ENCODE measurements at places on chromosomes 12 and 14.

DNA sequence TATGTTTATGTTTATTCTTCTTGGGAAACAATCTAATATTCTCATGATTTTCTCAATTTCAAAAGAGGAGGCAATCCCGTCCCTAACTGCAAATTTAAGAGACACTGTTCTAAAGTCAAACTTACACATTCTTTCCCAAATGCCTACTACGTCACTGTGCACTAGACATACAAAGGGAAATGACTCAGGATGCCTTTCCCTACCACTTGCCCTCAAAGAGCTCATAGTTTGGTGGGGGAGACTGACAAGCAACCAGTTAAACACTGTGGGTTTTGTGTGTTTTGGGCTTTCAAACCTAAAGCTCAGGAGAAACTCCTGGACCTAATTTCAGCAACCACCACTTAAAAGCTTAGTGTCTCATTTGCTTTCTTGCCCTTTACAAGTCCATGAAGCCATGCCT lies 58.4 kb downstream of the ATP2B1 start:
- no peak for DNase-seq

- DNase-seq, result no peak
Observed at GRCh38 chr14:61187196-61187905, 93.8 kb downstream of the TMEM30B start.

DNA sequence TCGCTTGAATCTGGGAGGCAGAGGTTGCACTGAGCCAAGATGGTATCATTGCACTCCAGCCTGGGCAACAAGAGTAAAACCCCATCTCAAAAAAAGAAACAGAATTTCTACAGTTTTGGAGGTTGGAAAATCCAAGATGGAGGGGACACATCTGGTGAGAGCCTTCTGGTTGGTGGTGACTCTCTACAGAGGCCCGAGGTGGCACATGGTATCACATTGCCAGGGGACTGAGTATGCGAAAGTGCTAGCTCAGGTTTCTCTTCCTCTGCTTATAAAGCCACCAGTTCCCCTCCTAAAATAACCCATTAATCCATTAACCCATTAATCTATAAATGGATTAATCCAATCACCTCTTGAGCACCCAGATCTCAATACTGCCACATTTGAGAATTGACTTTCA lies 70.8 kb upstream of the DACT1 start:
- DNase-seq, result no peak

GRCh38 chr14:50350975-50351374 lies 38.9 kb downstream of the DMAC2L start:
- no peak for DNase-seq

DNA sequence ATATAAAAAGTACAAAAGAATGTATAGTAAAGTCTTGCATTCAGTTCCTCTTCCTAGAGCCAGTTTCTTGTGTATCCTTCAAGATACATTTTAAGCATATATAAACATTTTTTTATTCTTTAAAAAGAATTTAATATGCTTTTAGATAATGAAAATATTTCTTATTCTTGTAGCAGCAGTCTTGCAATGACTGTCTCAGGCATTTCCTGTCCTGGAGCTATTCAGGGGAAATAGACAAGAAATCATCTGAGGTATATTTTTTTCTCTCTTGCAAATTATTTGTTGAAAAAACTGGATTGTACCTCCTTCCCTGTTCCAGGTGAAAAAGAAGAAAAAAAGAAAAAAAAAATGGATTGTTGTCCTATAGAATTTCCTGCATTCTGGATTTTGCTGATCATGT lies 17.0 kb upstream of the ERBB3 start:
- DNase-seq, result no peak

GRCh38 chr14:23727566-23728335 lies 91.6 kb downstream of the DHRS2 start:
- peak; percentile 14 for DNase-seq

DNA sequence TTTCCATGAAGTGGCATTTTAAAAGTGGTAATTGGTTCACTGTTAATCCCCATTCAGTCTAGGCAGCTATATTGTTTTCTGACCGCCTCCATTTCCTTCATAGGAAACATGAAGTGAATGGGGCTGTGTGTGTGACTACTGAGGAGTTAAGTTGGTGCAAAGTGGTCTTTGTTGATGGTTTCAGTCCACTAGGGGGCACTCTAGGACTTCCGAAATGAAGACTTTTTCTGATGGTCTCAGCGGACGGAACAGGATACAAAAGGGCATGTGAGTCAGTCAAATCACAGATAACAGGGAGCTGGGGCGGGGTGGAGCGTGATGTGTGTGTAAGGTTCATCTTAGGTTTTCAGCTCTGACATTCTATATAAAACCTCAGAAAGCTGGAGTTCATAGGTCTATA lies 240.1 kb upstream of the OR4E1 start:
- DNase-seq, result peak; percentile 60

- DNase-seq, result no peak
Observed at GRCh38 chr14:71533390-71533789, 398.8 kb upstream of the RGS6 start.

DNA sequence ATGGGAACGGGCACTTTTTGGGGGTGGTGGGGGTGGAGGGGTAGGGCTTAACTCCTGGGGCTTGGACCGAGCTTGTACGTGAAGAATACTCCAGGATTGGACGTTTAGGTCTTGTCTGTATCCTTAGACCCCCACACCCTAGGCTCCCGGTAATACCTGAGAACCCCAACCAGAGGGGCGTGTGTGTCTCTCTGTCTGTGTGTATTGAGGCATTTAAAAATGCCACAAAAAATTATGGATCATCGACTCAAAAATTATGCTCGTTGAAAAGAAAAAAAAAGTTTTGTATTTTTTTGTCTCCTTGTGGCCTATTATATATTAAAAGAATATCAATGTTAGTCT lies 459 bp downstream of the PPFIBP1 start:
- DNase-seq, result no peak

GRCh38 chr14:81980601-81981306 lies 447.1 kb upstream of the SEL1L start:
- no peak for DNase-seq

GRCh38 chr12:7093892-7094291 lies 1.6 kb upstream of the C1R start:
- no peak for DNase-seq

DNA sequence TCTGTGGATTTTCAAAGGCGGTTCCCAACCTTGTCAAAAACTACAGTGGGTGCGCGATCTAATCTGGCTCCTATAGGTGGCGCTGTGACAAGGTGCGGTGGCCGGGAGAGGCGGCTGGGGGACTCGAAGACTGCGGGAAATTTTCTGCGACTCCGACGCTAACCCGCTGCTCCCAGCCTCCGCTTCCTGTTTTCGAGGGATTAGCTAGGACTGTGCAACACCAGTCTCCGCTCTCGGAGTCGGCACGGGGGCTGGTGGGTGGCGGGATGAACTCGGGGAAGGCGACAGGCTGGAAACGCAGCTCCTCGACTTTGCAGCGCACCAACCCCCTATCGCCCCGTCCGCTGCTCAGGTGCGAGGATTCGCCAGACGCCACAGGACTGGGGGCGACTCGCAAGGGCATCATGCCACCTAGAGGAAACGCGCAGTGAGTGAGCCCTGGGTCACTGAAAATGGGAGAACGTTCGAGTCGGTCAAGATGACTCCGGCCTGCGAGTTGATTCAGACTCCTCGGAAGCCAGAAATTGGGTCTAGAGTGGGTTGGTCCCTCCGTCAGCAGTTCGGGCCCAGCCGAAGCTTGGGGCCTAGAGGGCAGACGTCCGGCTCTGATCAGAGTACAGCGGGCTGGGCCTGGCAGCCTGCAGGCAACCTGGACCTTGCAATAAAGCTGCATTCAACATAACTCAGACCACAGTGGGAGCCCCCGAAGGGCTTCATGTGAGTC lies 5.5 kb upstream of the PAX9 start:
- peak; percentile 39 for DNase-seq

DNA sequence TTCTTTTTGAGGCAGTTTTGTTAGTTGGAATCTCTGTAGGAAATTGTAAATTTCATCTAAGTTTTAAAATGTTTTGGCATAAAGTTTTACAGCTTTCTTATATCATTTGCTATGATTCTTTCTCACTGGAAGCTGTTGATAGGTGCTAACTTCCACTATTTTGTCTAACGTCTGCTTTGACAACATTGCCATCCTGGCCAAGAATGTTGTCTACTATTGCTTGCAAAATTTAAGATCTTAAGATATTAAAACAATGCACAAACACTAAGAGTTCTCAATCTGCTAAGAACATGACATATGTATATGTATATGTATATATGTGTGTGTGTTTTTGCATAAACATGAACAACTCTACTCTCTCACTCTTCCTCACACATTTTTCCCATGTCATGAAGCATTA lies 64.1 kb upstream of the MDGA2 start:
- DNase-seq, result no peak

- DNase-seq, result no peak
Observed at GRCh38 chr12:119008691-119009221, 27.4 kb downstream of the SRRM4 start.

DNA sequence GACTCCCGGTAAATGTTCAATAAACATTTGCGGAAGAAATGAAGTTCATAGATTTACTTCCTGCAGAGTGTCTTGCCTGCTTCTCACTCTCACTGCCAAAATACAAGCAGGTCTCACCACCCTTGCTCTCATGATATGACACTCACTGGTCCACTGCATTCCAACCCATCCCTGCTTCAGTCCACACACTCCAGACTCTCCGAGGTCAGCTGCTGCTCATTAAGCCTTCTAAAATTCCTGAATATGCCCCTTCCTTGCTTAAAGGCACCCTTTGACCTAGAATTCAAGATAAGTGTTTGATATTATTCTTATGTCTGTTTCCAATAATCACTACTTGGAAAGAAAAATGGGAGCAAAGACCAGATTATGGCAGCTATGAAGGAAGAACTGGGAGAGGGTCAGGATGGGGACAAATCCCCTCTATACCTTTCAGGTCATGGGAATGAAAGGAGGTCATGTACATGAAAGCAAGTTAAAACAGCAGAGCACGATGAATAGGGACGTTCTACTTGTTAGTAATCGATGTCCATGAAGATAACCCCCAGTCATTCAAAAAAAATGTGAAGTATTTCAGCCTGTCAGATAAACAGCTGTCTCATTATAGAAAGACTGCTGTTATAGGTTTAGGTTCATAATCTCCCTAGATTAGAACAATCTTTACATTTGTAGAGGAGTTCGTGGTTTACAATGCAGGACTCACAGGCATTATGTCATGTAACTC lies 10.5 kb upstream of the NID2 start:
- no peak for DNase-seq

DNA sequence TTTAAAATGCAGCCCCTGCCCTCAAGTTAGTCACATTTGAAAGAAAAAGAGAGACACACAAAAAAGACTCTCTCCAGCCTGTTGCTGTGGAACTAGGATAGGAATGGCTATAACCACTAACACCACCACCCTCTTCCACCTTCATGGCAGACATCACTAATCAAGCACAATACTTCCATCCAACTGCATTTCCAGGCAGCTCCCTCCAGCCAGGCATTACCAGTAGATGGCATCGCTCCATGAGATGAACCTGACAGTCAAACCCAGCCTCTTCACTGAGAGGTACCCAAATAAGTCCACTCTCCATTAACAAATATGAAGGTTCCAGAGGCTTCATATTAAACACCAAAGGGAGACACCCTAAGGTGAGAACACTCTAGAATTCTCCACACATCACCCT lies 24.4 kb downstream of the SLC8B1 start:
- DNase-seq, result no peak

- DNase-seq, result no peak
Observed at GRCh38 chr12:106000382-106001104, 138.2 kb downstream of the NUAK1 start.

DNA sequence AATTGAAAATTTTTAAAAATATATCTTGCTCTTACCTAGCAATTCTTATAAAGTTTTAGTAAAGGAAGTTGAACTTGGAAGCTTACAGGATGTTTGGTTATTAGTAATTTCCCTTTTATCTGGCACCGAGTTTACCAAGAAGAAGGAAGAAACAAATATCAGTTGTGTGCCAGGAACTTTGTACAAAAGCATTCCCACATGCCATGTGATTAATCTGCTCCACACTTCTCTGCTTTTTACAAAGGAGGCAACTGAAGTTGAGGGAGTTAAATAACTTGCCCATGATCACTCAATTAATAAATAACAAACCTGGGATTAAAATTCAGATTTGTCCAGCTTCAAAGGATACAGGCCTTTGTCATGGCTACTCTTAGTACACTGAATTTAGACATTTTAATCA lies 122.5 kb upstream of the BCAT1 start:
- no peak for DNase-seq

- no peak for DNase-seq
Observed at GRCh38 chr14:104434214-104435076, 145.1 kb upstream of the C14orf180 start.

Measured in hematopoietic multipotent progenitor cell treated with erythropoietin and hydrocortisone succinate and interleukin-3 and kit ligand, for 15 days (in vitro differentiated cells).